ENCODE measurements at places on chromosomes 5 and 9. TPM values are rescaled to one million over a fixed set of nuclear protein-coding genes. Genes with fewer than 3 reads are reported as not detected.

Gene HRH2
- 0.82 TPM for total RNA-seq

Gene CEP72
- 7.6 TPM for total RNA-seq

Gene RASGRF2
- total RNA-seq = 2.1 TPM

Gene C5orf52
- total RNA-seq = not detected

Gene TRIM36
- 1.5 TPM for total RNA-seq

Gene GMCL2
- not detected for total RNA-seq

Gene EDIL3
- 0.21 TPM for total RNA-seq

Gene MRPL36
- total RNA-seq = 120 TPM

Gene NFIB
- total RNA-seq = 9.9 TPM

Gene NELFB
- total RNA-seq = 61.1 TPM

Gene TSSK1B
- not detected for total RNA-seq

Gene MPDZ
- 15.7 TPM for total RNA-seq

Gene NDUFS6
- total RNA-seq = 117 TPM

Gene GLRA1
- not detected for total RNA-seq

Gene FOXD4L6
- not detected for total RNA-seq

Gene PAEP
- 0.14 TPM for total RNA-seq

Gene SH3PXD2B
- total RNA-seq = 16.5 TPM

Gene LRRC19
- not detected for total RNA-seq

Gene PCDHGA8
- 0.06 TPM for total RNA-seq

Gene SLC6A19
- 0.01 TPM for total RNA-seq

Gene C1QTNF3
- 0.53 TPM for total RNA-seq

Gene ODF2
- 26.0 TPM for total RNA-seq

Gene INSYN2B
- 0.61 TPM for total RNA-seq

Gene FOXD4
- total RNA-seq = 0.82 TPM

Gene TMOD1
- 2.9 TPM for total RNA-seq

Gene DNM1
- total RNA-seq = 96.1 TPM

Gene CCL19
- not detected for total RNA-seq

Gene SECISBP2
- total RNA-seq = 18.5 TPM

Gene ZDHHC11
- 14.5 TPM for total RNA-seq

Gene SNAPC4
- 10.3 TPM for total RNA-seq

Gene PTCD2
- total RNA-seq = 10.2 TPM

Gene AJM1
- 4.4 TPM for total RNA-seq

Gene BTNL3
- total RNA-seq = not detected

Gene ACTBL2
- total RNA-seq = 0.03 TPM

Gene PDE6A
- 0.13 TPM for total RNA-seq

Gene SLC6A3
- 0.09 TPM for total RNA-seq

Gene GABRA1
- not detected for total RNA-seq

Gene PCDHGC4
- 0.05 TPM for total RNA-seq

Gene HRCT1
- total RNA-seq = 0.38 TPM

Gene CCDC180
- total RNA-seq = 0.75 TPM

Gene F12
- total RNA-seq = 25.2 TPM

Gene GPX3
- 16.4 TPM for total RNA-seq

Gene ANKRD34B
- 0.18 TPM for total RNA-seq

Gene TXNDC8
- not detected for total RNA-seq

Gene CRHBP
- total RNA-seq = 0.25 TPM

Gene MYO10
- total RNA-seq = 54.8 TPM

Gene ADRB2
- 0.79 TPM for total RNA-seq

Gene FAM200C
- 1.9 TPM for total RNA-seq

Gene GPR151
- total RNA-seq = not detected

Gene RGS3
- total RNA-seq = 25.4 TPM

All from A549 treated with CORT108297 at 1 μM for 4 hours (cell line).